ENCODE measurements at places on chromosomes 4 and X.

DNA sequence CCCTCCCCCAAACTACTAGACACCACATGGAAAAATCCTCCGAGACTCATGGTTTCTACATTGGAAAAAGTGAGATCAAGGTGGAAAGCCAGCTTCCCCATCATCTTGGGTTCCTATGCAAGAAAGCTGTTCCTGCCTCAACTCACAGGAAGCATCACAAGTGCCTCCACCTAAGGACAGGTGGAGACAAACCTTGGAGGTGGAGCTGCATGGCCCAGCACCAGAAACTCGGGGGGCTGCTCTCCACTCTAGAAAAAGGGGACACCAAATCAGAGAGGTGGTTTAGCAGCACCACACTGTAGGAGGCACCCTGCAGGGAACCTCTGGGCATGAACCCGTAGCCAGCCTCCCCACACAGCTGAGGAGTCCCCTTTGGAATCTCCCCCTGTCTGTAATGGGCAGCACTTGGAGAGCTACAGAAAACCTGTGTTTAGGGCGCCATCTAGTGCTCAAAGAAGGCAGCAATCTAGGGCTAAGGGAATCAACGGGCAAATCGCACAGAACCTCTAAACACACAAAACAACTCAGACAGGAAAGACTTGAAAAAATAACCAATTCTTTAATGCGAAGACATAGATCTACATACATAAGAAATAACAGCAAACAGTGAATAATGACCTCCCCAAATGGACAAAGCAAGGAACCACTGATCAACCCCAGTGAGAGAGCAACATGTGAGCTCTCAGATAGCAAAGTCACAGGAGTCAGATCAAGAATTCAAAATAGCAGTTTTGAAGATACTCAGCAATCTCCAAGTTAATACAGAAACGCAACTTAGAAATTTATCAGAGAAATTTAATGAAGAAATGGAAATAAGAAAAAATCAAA, 37.0 kb upstream of the ZBTB33 start:
- peak; percentile 19 for DNase-seq

- no peak for DNase-seq
Measured at GRCh38 chrX:109812236-109812635, 79.2 kb upstream of the ACSL4 start.

- no peak for DNase-seq
Measured at GRCh38 chr4:26670903-26671537, 87.1 kb downstream of the TBC1D19 start.

DNA sequence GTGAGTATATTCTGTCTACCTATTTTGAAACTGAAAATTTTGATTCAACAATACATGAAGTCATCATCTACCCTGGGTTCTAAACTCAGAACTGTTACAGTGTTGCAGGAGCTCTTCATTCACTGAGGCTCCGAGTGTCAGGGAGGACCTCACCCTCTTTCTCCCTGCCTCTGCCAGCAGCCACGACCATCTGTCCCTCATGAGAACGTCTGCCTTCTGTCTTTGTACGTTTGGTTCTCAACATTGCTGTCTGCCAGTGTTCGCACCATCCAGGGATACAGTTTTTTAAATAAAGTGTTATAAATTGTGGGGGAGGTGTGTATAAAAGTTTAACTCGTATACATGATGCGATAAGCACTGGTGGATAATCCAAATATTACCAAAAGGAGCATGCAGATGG, 55.5 kb downstream of the TRAPPC11 start:
- DNase-seq, result no peak

Measured in HFF-Myc (cell line).